Suppressor macrophage treated with lipopolysaccharide for 4 hours (primary cell): ENCODE measurements at places on chromosomes 16 and 17.

- DNase-seq, result no peak
These were observed 8.2 kb downstream of the PRKCA start for GRCh38 chr17:66310528-66311148.

DNA sequence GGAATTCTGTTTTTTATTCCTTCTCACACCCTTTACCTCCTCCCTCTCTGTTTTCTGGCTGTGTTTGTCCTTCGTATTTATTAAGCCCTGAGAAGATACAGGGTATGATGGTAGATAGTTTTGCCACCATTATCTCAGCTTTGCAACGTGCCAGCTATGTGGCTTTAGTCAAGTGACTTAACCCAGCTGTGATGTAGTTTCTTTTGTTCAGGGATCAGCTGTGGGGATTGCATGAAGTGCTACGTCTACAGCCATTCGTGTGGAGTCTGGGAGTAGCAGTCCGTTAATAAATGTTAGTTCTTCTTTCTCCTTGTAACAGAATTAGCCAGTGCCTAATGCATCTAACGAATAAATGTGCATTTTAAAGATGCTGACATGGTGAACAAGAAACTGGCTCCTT, 128.4 kb downstream of the HAPSTR1 start:
- no peak for DNase-seq

DNA sequence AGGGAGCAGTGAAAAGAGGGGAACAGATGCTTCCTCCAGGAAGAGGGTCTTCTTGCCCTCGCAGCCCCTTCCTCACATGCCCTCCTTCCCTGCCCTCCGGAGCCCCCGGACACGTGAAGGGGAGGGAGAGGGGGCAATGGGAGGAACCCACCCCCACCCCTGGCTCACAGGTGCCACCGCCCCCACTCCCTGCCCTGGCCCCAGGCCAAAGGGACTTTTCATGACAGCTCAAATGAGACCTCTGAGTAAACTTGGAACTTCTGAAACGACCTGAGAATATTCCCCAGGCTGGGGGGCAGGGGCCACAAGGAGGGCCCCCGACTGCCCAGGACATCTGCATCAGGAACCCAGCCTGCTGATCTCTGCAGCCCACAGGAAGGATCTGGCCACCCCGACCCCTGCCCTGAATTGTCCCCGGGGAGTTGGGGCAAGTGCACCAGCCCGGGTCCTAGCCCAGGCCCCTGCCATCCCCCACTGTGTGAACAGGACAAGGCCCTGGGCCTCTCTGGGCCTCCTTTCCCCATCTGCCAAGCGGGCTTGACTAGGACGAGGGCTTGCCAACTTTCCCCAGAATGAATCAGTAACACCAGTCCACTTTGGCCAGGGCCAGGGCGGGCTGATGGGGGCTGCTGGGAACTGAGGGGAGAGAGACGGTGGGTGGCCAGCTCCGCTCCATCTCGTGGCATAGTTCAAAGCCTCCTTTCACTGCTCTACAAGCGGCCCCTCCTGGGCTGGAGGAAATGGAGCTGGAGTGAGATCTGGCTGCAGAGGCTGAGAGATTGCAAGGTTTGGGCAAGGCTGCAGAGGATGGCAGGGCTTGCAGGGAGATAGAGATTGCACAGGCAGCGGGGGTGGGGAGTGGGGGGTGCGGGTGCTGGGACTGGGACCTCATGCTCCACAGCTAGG, 3.8 kb downstream of the IL21R start:
- DNase-seq, result no peak

DNA sequence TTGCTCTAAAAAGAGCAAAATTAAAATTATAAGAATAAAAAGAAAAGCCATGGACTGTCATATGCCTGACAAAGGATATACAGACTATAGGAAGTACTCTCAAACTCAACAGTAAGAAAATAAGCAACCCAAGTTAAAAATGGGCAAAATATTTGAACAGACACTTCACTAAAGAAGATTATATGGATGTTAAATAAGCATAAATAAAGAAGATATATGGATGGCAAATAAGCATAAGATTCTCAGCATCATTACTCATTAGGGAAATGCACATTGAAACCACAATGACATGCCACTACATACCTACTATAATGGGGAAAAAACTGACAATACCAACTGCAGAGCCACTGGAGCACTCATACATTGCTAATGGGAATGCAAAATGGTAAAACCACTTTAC, 14.9 kb upstream of the BEAN1 start:
- DNase-seq, result no peak

GRCh38 chr17:2962729-2963128, 100.7 kb downstream of the OR1D5 start:
- no peak for DNase-seq

- DNase-seq, result no peak
These were observed 30.8 kb downstream of the BEAN1 start for GRCh38 chr16:66457888-66458287.

GRCh38 chr17:14068542-14069250, 608 bp upstream of the COX10 start:
- DNase-seq, result no peak

- no peak for DNase-seq
These were observed 1002.3 kb upstream of the CDH8 start for GRCh38 chr16:63038397-63039106.

DNA sequence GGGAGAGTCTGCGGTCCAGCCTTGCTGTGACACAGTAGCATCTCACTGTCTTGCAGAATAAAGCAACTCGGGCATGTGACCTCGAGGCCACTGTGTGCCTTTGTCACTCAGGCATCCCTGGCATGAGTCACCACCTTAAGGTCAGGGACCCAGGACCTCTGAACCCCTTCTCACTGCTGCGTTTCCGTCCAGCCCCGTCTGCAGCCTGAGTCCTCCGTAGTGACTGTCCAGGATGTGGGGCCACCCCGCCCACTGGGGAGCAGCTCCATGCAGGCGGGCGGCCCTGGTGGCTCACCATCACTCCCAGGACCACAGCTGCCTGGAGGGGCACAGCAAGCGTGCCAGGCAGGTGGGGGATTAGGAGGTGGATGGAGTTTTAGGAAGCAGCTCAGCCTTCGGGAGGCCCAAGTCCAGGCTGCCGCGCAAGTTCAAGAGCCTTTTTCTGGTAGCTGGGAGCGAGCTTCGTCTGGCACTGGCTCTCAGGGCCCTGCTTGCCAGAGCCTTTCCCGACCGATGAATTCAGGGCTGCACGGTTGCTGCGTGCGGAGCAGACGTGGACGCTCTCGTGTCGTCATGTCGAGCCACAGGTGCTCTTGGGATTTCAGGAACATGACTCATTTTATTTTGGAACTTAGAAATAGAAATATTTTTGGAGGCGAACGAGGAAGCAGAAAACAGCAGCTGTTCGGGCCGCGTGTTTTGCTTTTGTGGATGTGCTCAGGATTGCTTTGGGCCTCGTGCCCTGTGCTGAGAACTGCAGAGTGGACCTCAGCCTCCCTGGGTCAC, 16.8 kb downstream of the KCTD5 start:
- no peak for DNase-seq

DNA sequence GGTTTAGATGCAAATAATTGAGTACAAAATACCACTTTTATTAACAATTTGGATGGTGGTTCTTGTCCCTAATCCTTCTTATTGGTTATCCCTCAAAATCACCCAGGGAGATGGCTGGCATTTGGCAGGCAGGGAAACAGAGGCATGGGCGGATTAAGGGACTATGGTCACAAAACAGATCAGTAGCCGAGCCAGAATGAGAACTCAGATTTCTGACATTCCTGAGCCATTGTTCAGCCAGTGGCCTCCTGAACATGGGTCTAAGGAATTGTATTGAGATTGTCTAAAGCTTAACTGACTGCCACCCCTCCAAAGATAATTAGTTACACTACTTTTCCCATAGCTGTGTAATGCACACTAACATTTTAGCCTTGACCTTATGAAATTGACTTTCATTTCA, 88.4 kb downstream of the CHD9NB start:
- no peak for DNase-seq

- DNase-seq, result peak; percentile 8
These were observed 761 bp downstream of the PDF start for GRCh38 chr16:69329369-69330285.

DNA sequence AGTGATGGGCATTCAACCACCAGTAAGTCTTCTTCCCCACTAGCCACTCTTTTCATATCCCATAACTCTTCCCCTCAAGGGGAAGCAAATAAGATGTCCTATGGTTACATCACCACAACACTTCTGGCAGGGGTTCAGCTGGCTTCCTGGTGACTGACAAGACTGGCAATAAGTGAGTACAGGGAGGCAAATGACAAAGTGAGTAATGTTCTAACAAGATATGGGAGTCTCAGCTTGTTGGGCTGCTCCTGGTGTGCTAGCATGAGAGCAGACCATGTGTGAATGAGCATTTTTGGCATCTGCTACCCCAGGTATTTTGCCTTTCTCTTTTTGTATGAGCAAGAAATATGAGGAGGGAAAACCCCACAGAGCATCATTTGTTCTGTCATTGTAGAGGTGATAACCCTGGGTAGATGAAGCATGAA, 9.9 kb downstream of the TMIGD1 start:
- DNase-seq, result peak; percentile 62
